Left ventricle myocardium inferior (tissue), 1 donor: ENCODE measurements at places on chromosomes 6 and 20. TPM values are rescaled to one million over a fixed set of nuclear protein-coding genes. Genes with fewer than 3 reads are reported as not detected.

GRCh38 chr20:46350201-46350985 is 42.1 kb upstream of the CDH22 start:
- peaks cover 26% of the 10 kb centered on the region for H3K36me3 ChIP-seq
- no peaks in the 10 kb centered on the region for H3K27me3 ChIP-seq
- no peak overlapping the region for H3K27ac ChIP-seq
- peaks cover 13% of the 10 kb centered on the region for H3K4me1 ChIP-seq

DNA sequence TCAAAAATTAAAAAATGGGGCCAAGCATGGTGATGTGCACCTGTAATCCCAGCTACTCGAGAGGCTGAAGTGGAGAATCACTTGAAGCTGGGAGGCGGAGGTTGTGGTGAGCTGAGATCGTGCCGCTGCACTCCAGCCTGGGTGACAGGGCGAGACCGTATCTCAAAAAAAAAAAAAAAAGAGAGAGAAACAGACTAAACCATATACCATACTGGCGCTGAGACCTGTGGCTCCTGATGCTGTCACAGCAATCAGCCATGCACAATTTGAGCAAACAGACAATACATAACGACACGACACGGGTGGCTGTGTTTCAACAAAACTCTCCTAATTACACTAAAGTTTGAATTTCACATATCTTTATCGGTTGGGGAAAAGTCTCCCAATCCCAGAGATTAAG is 14.9 kb upstream of the CBFA2T2 start:
- no peaks in the 10 kb centered on the region for H3K4me1 ChIP-seq
- peaks cover 14% of the 10 kb centered on the region for H3K27me3 ChIP-seq
- DNase-seq = no peak
- no peak overlapping the region for H3K4me3 ChIP-seq
- H3K27ac ChIP-seq = no peak overlapping the region

DNA sequence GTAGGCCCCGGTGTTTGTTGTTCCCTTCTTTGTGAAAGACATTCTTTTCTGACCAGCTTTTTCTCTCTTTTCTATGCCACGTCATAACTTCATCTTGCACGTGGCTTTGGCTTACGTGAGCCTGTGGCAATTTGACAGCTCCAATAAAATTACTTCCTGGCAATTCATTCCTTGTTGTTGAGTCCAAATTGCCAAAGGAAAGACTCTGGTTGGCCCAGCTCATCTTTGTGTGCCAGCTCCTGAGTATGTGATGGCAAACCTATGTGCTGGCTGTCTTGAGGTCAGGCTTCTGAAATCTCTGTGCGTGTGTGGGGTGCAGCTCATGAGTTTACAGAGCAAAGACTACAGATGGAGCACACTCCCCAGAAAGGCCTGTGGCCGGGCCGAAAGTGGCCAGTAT is 272.5 kb upstream of the SGK1 start:
- H3K4me3 ChIP-seq = no peak overlapping the region
- DNase-seq = no peak
- H3K27me3 ChIP-seq = no peaks in the 10 kb centered on the region
- H3K4me1 ChIP-seq = peaks cover 2% of the 10 kb centered on the region
- no peaks in the 10 kb centered on the region for H3K36me3 ChIP-seq

TPX2 gene
- total RNA-seq = 0.71 TPM

GRCh38 chr20:19661717-19662636 is 96.1 kb upstream of the RIN2 start:
- H3K27me3 ChIP-seq = peaks cover 76% of the 10 kb centered on the region
- H3K36me3 ChIP-seq = no peaks in the 10 kb centered on the region
- no peak overlapping the region for H3K27ac ChIP-seq
- peak; percentile 36 for DNase-seq
- no peak overlapping the region for H3K4me3 ChIP-seq

DNA sequence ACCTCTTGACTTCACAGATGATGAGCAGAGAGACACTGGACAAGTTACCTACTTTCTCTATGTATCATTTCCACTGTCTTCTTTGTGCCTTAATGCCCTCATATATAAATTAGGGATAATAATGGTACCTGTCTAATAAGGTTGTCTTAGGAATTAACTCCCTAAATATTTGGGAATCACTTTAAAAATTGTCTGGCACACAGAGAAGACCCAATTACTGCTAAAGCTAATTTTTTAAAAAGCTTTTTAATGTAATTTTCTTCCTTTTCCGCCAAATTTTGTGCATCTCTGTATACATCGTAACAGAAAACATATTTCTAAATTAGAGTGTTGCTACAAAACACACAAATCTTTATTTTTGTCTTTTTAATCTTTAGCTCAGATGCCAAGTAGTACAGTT is 816.8 kb upstream of the ADGRB3 start:
- no peak for DNase-seq
- no peaks in the 10 kb centered on the region for H3K27me3 ChIP-seq
- H3K4me3 ChIP-seq = no peak overlapping the region

DNA sequence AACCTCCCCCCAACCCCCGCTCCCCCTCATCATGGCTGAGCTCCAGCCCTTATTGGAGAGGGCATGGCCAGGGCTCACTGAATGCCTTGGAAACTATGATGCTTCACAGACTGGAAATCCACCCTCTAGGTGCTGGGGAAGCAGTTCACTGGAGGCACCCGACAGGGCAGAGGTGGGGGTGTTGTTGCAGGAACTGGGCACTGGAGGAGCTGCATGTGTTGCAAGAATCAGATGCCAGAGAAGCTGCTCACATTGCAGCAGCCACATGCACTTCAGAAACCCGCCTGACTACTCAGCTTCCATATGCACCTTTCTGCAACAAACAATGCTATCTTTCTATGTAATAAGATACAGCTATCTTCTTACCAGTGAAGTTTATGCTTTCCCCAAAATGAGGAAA is 7.9 kb upstream of the TBPL1 start:
- H3K27me3 ChIP-seq = no peaks in the 10 kb centered on the region
- no peak overlapping the region for H3K27ac ChIP-seq

GRCh38 chr6:2885967-2886735 is 17.0 kb downstream of the SERPINB9 start:
- no peaks in the 10 kb centered on the region for H3K4me1 ChIP-seq
- no peaks in the 10 kb centered on the region for H3K27me3 ChIP-seq
- H3K36me3 ChIP-seq = peaks cover 23% of the 10 kb centered on the region
- DNase-seq = no peak

DNA sequence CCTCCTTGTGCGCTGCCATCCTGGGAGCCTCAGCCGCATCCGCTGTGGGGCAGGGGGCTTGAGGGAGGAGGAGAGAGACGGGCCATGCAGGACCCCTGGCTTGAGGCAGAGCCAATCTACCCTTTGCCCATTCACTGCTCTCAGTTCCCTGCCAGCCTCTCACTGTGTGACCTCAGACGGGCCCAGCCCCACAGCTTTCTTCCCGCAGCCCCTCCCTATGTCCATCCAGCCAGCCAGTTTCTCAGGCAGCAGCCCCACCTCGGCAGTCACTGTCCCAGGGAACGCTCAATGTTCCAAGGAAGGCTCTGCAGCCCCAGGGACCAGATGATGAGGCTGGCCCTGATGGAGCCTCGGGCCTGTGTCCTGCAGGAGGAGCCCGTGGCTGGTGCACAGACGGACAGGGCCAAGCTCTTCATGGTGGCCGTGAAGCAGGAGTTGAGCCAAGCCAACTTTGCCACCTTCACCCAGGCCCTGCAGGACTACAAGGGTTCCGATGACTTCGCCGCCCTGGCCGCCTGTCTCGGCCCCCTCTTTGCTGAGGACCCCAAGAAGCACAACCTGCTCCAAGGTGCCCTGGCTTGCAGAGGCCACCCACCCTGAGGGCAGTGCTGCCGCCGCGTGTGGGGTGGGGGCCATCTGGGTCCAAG is 3.9 kb upstream of the TNFRSF6B start:
- H3K27ac ChIP-seq = peak overlapping the region; percentile 16
- peaks cover 60% of the 10 kb centered on the region for H3K4me1 ChIP-seq
- no peak for DNase-seq

CRYBG1 gene
- 1.3 TPM for total RNA-seq

- no peak overlapping the region for H3K4me3 ChIP-seq
- no peak overlapping the region for H3K27ac ChIP-seq
- peaks cover 54% of the 10 kb centered on the region for H3K36me3 ChIP-seq
- no peaks in the 10 kb centered on the region for H3K4me1 ChIP-seq
- DNase-seq = no peak
Observed at GRCh38 chr20:18188434-18188833, 50.8 kb downstream of the KAT14 start.

GRCh38 chr6:17352302-17352701 is 41.1 kb upstream of the CAP2 start:
- H3K36me3 ChIP-seq = no peaks in the 10 kb centered on the region
- H3K4me1 ChIP-seq = no peaks in the 10 kb centered on the region
- DNase-seq = no peak
- no peaks in the 10 kb centered on the region for H3K27me3 ChIP-seq
- H3K27ac ChIP-seq = no peak overlapping the region

DNA sequence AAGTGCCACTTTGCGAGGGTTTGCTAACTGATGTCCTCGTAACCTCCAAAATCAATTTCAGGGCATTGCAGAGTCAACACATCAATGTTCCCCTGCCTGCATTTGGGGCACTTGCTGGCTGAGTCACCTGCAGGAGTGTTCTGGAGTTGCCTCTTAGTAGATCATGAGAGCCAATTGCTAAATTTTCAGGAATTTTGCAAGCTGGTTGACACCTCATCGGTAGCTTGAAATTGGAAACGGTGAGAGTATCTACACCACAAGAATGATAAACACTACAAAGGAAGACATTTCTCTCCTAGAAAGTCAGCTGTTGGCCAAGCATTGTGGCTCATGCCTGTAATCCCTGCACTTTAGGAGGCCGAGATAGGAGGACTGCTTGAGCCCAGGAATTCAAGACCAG is 10.8 kb upstream of the BFSP1 start:
- H3K27me3 ChIP-seq = no peaks in the 10 kb centered on the region
- peak overlapping the region; percentile 68 for H3K27ac ChIP-seq
- DNase-seq = no peak
- H3K4me3 ChIP-seq = no peak overlapping the region

DNA sequence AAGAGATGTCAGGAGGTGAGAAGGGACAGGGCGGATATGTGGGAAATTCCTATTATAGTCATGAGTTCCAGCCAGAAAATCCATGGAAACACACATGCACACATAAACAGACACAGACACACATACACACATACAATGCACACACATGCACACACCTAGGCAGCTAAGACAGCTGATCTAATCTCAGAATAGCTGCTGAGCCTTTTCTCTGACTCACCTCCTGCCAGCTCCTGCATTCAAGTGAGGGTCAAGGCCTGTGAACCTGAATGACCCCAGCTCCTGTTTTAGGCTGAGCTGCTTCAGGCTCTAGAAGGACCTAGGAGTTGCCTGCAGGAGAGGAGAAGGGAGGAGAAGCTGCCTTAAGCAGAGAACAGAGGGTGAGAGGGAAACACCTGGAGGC is 21.6 kb upstream of the RAET1L start:
- H3K4me3 ChIP-seq = no peak overlapping the region
- no peak overlapping the region for H3K27ac ChIP-seq
- no peaks in the 10 kb centered on the region for H3K36me3 ChIP-seq
- H3K27me3 ChIP-seq = peaks cover 73% of the 10 kb centered on the region

- peaks cover 63% of the 10 kb centered on the region for H3K4me1 ChIP-seq
- H3K4me3 ChIP-seq = no peak overlapping the region
- DNase-seq = no peak
- no peaks in the 10 kb centered on the region for H3K27me3 ChIP-seq
- H3K36me3 ChIP-seq = no peaks in the 10 kb centered on the region
Observed at GRCh38 chr6:130997061-130997753, 65.8 kb downstream of the EPB41L2 start.

CST9 gene
- total RNA-seq = not detected

DNA sequence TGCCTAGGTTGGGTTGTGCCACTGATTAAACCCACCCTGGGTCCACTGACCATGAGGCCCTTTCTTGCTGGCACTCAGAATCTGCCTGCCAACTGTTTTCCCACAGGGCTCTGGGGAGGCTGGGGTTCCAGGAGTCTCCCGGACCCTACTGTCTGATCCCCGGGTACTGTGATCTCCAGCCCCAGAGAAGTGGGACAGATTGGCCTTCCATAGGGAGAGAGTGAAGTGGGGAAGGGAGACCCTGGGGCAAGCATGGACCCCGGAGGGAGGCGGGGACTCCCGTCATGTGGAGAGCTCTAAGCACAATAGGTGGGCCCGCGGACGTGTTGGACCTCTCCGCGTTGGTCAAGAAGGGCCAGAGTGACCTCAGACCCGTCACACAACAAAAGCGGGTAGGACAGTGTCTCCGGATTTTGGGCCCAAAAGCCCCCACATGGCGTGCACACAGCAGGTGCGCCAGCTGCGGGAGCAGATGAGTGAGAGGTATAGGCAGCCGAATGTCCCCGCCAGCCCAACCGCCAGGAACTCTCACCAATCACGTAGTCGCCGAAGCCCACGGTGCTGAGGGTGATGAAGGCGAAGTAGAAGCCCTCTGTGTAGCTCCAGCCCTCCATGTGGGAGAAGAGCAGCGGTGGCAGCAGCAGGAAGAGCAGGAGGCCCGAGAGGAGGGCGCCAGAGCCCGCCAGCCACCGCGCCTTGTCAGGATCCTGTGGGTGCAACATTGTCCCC is 10.6 kb downstream of the KCNK17 start:
- H3K27ac ChIP-seq = no peak overlapping the region
- no peaks in the 10 kb centered on the region for H3K36me3 ChIP-seq
- H3K4me1 ChIP-seq = peaks cover 3% of the 10 kb centered on the region
- H3K27me3 ChIP-seq = peaks cover 41% of the 10 kb centered on the region
- H3K4me3 ChIP-seq = no peak overlapping the region

SLC25A27 gene
- 18.6 TPM for total RNA-seq

PLG gene
- not detected for total RNA-seq

DNA sequence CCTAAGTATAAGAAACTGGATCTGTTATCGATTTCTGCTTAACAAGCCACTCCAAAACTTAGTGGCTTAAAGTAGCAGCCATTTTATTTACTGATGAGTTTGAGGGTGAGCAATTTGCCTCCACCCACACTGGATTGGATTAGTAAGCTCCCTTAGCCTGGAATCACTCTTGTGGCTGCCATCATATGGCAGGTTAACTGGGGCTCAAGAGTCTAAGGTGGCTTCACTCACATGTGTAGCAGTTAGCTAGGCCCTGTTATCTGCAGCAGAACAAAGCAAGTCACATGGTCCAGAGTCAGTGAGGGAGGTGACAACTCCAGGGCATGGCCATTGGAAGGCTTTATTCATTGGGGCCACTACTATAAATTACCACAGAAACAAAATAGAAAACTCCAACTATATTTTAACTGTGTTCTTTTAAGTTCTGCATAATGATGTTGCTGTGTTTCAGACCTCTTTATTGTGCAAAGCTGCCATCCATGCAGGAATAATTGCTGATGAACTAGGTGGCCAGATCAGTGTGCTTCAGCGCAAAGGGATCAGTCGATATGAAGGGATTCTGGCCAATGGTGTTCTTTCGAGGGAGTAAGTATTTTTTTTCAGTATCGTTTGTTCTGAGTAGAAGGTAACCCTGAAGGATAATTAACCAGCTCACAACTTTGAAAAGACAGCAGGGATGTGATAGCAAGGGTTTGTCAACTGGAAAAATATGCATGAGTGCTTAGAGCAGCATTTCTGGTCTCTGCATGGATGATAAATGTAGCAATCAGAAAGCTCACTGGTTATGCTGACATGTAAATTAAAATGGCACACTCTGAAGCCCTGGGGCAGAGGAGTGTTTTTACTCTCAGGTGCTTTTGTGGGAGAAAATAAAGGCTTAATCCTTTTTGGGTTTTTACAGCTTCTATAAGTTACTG is 49.6 kb downstream of the DCBLD1 start:
- peaks cover 14% of the 10 kb centered on the region for H3K4me1 ChIP-seq
- no peak for DNase-seq
- no peak overlapping the region for H3K4me3 ChIP-seq
- peaks cover 7% of the 10 kb centered on the region for H3K36me3 ChIP-seq
- H3K27ac ChIP-seq = peak overlapping the region; percentile 58

- H3K4me1 ChIP-seq = no peaks in the 10 kb centered on the region
- no peak overlapping the region for H3K4me3 ChIP-seq
- no peaks in the 10 kb centered on the region for H3K27me3 ChIP-seq
- H3K27ac ChIP-seq = no peak overlapping the region
- DNase-seq = no peak
- H3K36me3 ChIP-seq = no peaks in the 10 kb centered on the region
Observed at GRCh38 chr6:1987640-1988039, 257.8 kb downstream of the GMDS start.
